IMR-90 (cell line): ENCODE measurements at places on chromosomes 5 and 9. TPM values are rescaled to one million over a fixed set of nuclear protein-coding genes. Genes with fewer than 3 reads are reported as not detected.

GRCh38 chr9:130156672-130157071 is 15.5 kb upstream of the NCS1 start:
- H3K4me1 ChIP-seq = no peaks in the 10 kb centered on the region
- no peaks in the 10 kb centered on the region for H3K36me3 ChIP-seq
- H3K27me3 ChIP-seq = no peaks in the 10 kb centered on the region; the same call in 1 of the 2 replicates

- DNase-seq = no peak
- H3K4me1 ChIP-seq = peaks cover 10% of the 10 kb centered on the region
- H3K27ac ChIP-seq = no peak overlapping the region
- H3K4me3 ChIP-seq = no peak overlapping the region
- no peaks in the 10 kb centered on the region for H3K36me3 ChIP-seq
These were observed 173.0 kb upstream of the MAP1B start for GRCh38 chr5:71934322-71934721.

The LRRC19 gene
- total RNA-seq = not detected in 2 replicates

- H3K27me3 ChIP-seq = no peaks in the 10 kb centered on the region
- H3K27ac ChIP-seq = no peak overlapping the region
- no peaks in the 10 kb centered on the region for H3K4me1 ChIP-seq
- DNase-seq = no peak
These were observed 33.2 kb downstream of the GRIN3A start for GRCh38 chr9:101705135-101705661.

- H3K36me3 ChIP-seq = no peaks in the 10 kb centered on the region
- H3K4me1 ChIP-seq = peaks cover 2% of the 10 kb centered on the region; the same call in 1 of the 2 replicates
- no peak overlapping the region for H3K27ac ChIP-seq
These were observed 129.7 kb downstream of the ARL15 start for GRCh38 chr5:54180630-54181031.

The GDNF gene
- 0.18 and 0.28 TPM in 2 replicates for total RNA-seq

The PTCD2 gene
- total RNA-seq = 9.9 and 10.0 TPM in 2 replicates

The HMMR gene
- 24.6 and 30.3 TPM in 2 replicates for total RNA-seq

The FST gene
- total RNA-seq = 141 and 187 TPM in 2 replicates

GRCh38 chr9:70291446-70291845 is 32.7 kb downstream of the SMC5 start:
- H3K27me3 ChIP-seq = no peaks in the 10 kb centered on the region
- H3K27ac ChIP-seq = no peak overlapping the region
- no peak overlapping the region for H3K4me3 ChIP-seq
- H3K4me1 ChIP-seq = peaks cover 9% of the 10 kb centered on the region

- no peaks in the 10 kb centered on the region for H3K27me3 ChIP-seq
- H3K4me3 ChIP-seq = no peak overlapping the region
- no peak for DNase-seq
- H3K36me3 ChIP-seq = no peaks in the 10 kb centered on the region
- peaks cover 6% of the 10 kb centered on the region for H3K4me1 ChIP-seq
These were observed 2.4 kb downstream of the TICAM2 start for GRCh38 chr5:115599924-115600323.

The TLX3 gene
- not detected in 2 replicates for total RNA-seq

- peak; percentile 39 for DNase-seq
- H3K4me1 ChIP-seq = peaks cover 4% of the 10 kb centered on the region; the same call in 1 of the 2 replicates
- H3K27ac ChIP-seq = no peak overlapping the region
- no peaks in the 10 kb centered on the region for H3K27me3 ChIP-seq
These were observed 4.4 kb upstream of the GLIPR2 start for GRCh38 chr9:36132086-36132485.

The TMEM232 gene
- total RNA-seq = 0.36 and 0.56 TPM in 2 replicates

DNA sequence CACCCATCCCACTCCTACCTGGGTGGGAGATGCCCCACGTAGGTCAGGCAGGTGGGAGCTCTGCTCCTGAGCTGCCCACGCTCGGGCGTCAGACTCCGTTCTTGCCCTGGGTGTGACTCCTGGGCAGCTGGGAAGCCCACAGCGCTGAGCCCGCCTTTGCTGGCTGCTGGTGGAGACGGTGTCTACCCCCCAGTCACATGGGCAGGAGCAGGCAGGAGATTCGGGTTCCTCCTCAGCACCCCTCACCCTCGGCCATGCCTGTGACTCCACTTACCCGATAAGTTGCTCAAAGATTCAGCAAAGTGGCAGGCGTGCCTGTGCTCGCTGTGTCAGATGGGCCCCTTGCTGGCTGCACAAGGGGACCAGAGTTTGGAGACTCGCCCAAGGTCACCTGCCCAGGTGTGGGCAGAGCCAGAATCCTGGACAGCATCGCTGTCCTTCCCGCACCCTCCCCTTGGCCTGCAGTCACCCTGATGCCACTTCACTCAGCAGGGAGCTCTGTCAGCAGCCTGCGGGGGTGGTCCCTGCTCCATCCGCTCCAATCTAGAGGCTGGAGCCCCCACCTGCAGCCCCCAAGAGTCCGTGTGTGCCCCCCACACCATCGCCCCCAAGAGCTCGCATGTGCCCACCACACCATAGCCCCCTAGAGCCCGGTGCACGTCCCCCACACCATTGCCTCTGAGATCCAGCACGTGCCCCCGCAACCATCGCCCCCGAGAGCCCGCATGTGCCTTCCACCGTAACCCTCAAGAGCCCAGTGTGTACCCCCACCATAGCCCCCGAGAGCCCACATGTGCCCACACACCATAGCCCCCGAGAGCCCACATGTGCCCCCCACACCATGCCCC is 4.2 kb downstream of the LCN1 start:
- no peaks in the 10 kb centered on the region for H3K36me3 ChIP-seq
- DNase-seq = no peak
- H3K4me3 ChIP-seq = no peak overlapping the region
- H3K27ac ChIP-seq = no peak overlapping the region

DNA sequence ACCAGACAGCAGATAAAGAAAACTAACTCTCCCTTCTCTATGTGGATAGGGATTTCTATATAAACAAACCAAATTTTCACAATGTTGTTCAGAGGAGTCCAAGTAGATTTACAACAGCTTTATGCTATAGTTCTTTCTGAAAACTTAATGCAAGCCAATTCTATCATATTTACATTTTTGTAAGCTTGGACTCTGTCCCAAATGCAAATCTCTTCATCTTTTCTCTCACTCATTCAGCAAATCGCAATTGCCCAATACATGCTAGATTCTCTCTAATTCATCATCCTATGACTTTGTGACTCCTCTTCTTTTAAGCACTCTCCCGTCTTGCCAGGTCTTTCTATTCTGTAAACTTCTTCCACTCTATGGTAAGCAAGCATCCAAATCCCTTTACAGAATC is 39.1 kb upstream of the UGT3A2 start:
- H3K4me1 ChIP-seq = no peaks in the 10 kb centered on the region; the same call in 1 of the 2 replicates
- DNase-seq = peak; percentile 31
- no peak overlapping the region for H3K4me3 ChIP-seq
- no peaks in the 10 kb centered on the region for H3K27me3 ChIP-seq
- H3K36me3 ChIP-seq = peaks cover 3% of the 10 kb centered on the region; the same call in 1 of the 2 replicates

DNA sequence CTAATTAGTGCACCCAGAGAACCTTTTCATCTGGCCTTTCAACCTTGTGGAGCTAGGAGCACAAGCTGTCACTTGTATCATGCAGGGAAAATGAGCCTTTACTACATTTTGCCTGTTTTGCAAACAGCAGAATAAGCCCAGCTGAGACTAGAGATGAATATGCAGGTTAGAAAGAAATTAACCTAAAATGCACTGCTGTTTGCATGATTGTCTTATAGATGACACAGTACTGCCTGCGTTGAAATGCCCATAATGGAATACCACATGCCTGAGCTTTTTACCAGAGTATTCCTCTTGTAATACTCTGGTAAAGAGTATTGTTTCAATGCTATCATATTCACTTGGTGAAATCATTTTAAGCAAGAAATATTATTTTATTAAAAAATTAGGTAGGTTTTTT is 90.7 kb downstream of the SNX24 start:
- no peaks in the 10 kb centered on the region for H3K27me3 ChIP-seq
- DNase-seq = no peak
- no peak overlapping the region for H3K4me3 ChIP-seq
- H3K36me3 ChIP-seq = no peaks in the 10 kb centered on the region

DNA sequence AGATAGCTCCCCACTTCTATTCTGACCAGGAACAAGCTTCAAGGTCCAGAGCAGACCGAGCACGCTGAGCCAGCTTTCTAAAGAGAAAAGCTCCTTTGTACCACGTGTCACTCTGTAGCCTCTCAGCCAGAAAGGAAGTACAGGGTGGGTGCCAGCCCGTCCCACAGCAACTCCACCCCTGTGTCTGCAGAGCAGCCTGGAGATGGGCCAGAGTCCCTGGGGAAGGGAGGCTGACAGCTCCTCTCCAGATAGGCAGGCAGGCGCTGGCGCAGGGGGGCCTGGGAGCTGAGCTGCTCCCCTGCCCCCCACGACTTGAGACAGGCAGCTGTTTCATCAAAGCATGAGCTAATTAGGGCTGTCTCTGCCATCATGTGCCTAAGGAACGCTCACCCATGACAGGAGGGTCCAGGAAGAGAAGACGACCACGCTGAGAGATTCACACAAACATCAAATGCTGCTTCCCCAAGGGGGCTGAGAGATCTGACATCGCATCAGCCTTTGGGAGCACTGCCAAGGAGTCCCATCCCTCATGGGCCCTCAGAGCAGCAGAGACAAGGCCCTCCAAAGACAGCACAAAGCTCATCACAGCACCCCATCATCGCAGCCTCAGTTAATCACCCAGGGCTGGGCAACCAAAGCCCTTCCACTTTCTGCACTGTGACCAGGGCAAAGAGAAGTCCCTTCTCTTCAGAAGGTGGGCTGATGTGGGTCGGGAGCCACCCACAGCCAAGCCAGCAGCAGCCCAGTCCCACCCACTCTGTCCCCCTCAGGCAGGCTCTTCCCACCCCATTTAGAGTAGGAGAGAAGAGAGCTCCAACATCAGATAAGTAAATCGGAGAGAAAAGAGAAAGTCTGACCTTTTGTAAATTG is 78.5 kb upstream of the LRRTM2 start:
- no peak overlapping the region for H3K27ac ChIP-seq
- no peaks in the 10 kb centered on the region for H3K27me3 ChIP-seq
- peaks cover 1% of the 10 kb centered on the region; the same call in 1 of the 2 replicates for H3K36me3 ChIP-seq

DNA sequence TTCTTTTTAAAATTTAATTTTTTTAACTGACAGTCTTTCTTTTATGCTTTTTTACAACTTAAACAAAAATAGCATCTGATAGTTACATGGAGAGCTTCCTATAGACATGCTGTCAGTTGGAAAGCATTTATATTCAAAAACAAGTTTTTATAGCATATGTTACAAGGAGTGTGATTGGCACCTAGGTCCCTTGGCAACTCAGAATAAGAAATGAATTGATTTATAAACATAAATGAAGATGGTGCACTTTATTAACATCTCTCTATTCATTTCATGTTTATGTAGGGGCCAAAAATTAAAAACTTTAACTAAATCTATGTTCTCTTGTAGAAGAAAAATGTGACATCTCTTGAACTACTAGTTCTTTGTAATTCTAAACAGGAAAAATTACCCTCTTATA is 153.2 kb downstream of the XRCC4 start:
- H3K4me3 ChIP-seq = no peak overlapping the region
- DNase-seq = no peak
- no peaks in the 10 kb centered on the region for H3K4me1 ChIP-seq
- no peaks in the 10 kb centered on the region for H3K36me3 ChIP-seq

GRCh38 chr9:69718218-69718617 is 41.6 kb downstream of the PTAR1 start:
- no peaks in the 10 kb centered on the region for H3K27me3 ChIP-seq
- peaks cover 4% of the 10 kb centered on the region for H3K4me1 ChIP-seq
- H3K4me3 ChIP-seq = no peak overlapping the region
- H3K36me3 ChIP-seq = peaks cover 8% of the 10 kb centered on the region
- no peak for DNase-seq
- H3K27ac ChIP-seq = no peak overlapping the region; the same call in 1 of the 2 replicates

DNA sequence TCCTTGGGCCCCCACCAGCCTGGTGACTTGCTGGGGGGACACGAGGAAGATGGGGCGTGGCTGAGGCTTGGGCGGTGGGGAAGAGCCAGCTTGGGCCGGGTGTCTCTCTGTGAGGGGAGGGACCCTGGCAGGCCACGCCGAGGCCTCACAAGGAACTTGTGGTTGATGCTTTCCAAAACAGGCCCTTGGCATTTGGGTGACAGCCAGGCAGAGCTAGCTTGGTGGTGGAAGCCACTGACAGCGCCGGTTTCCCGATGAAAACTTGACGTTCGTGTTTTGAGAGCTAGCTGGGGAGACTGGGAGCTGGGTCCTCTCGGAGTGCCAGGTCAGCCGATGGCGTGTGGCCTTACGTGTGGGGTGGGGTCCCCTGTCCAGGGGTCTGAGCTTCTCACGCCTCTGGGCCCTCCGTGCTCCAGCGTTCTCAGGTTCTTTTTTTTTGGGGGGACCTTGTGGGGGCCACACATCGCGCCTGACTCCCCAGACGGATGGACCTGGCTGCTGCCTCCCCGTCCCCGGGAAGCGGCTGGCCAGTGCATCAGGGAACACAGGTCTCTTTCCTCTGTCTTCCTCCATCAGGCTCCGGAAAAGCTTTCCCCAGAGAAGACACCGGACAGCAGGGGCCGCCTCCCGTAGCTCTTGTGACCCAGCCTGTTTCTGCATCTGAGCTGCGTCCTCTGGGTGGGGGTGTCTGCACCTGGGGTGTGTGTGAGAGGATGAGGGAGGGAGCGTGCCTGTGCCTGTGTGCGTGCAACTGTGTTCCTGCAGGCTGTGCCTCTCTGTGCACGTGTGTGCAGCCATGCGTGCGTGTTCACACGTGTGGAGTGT is 129.3 kb upstream of the LPCAT1 start:
- no peaks in the 10 kb centered on the region for H3K36me3 ChIP-seq
- peaks cover 56% of the 10 kb centered on the region for H3K27me3 ChIP-seq
- H3K4me3 ChIP-seq = no peak overlapping the region
- no peak for DNase-seq
- H3K4me1 ChIP-seq = no peaks in the 10 kb centered on the region

The OGN gene
- total RNA-seq = under 0.01 TPM in 1 of 2 replicates, not detected in the other

DNA sequence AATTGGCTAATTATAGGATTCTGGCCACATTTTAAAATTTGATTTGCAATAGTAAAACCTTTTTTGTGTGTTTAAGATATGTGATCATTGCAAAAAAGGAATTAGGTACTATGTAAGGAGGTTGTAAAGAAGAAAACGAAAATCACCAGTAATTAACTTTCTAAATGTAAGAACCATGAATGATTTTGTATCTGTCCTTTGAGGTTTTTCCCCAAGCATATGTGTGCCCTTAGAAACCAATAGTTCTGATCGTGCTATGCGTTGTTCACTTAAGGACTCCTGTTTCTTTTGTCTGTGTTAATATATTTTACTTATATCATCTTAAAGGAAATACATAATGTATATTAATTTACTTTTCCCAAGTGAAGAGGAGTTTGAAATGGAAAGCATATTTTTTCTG is 410.2 kb downstream of the PSAT1 start:
- H3K27me3 ChIP-seq = no peaks in the 10 kb centered on the region
- no peak overlapping the region for H3K4me3 ChIP-seq
- H3K27ac ChIP-seq = peak overlapping the region; percentile 62
- peaks cover 5% of the 10 kb centered on the region; the same call in 1 of the 2 replicates for H3K4me1 ChIP-seq
- DNase-seq = no peak
- no peaks in the 10 kb centered on the region for H3K36me3 ChIP-seq

The PSD2 gene
- not detected in 2 replicates for total RNA-seq
